ENCODE measurements at places on chromosomes 11 and 22.

DNA sequence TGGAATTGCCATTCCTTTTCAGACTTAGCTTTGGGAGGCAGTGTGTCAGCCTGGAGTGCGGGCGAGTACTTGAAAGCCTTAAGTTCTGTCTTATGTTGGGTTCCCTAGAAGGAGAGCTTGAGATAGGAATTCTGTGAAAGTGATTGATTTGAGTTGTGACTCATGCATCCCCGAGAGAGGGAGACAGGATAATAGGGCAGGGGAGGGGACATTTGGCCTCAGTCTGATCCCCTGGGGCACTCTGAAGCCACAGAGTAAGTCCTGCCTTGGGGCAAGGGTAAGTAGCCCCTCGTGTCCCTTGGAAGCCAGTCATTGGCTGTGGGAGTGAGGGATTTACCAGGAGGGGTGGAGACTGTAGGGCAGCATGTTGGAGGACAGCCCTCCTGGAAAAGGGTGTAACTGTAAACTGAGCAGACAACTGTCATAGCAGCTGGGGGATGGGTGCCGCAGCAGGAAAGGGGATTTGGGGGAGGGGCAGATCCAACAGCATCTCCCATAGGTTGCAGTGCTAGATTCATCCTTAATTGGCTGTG is 44.0 kb downstream of the KIAA1671 start:
- DNase-seq, result no peak

DNA sequence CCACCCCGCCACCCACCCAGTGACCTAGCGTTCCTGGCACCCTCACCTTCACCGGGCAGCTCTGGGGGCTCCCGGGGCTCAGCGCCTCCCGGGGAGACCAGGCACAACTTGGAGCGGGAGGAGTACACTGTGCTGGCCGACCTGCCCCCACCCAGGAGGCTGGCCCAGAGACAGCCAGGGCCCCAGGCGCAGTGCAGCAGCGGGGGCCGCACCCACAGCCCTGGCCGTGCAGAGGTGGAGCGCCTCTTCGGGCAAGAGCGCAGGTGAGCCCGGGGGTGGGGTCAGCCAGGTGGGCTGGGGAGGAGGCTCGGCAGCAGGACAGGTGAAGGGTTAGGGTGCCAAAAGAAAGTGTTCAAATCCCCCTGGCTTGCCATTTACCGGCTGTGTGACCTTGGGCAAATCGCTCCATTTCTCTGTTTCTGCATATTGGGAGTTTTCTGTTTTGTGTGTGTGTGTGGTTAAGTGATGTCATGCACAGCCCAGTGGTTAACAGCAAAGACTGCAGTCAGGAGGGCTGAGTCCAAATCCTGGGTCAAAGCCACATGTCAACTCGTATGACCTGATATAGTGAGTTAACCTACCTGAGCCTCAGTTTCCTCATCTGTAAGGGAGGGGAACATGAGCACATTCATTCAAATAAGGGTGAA is 29.5 kb downstream of the TRIOBP start:
- DNase-seq, result peak; percentile 54

DNA sequence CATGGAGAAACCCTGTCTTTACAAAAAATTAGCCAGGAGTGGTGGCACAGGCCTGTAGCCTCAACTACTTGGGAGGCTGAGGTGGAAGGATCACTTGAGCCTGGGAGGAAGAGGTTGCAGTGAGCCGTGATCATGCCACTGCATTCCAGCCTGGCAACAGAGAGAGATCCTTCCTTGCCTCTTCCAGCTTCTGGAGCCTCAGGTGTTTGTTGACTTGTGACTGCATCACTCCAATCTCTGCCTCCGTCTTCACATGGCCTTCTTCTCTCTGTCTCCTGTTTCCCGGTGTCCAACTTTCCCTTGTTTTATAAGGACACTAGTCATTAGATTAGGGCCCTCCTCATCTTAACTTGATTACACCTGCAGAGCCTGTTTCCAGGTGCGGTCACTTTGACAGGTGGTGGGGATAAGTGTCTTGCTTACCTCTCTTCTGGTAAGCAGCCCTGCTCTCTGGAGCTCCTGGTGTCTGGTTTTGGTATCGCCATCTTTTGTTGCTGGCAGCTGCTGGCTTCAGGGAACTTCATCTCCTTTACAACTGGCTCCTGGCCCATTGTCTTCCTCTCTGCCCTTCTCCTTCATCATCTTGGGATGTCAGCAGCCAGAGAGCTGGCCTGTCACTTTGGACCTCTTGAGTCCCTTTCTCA is 8.2 kb upstream of the USP2 start:
- no peak for DNase-seq

GRCh38 chr22:37063431-37064420 is 12.2 kb downstream of the KCTD17 start:
- DNase-seq, result no peak

DNA sequence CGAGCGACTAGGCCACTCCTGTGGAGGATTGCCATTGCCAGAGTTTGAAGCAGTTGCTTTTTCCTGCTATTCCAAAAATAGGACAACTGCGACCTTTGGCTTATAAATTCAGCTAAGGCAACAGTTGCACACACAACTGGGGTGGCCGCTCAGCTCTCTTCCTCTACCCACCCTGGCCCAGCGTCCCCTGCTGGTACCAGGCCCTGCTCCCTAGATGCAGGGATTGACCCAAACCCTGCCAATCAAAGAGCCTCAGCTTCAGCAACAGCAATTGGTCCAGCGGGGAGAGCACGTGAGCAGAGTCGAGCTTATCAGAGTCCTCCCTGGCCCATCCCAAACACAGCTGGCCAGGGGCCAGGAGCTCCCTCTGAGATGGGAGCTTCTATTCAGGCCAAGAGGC is 22.0 kb upstream of the CABP2 start:
- no peak for DNase-seq

GRCh38 chr11:69241844-69242243 is 52.1 kb upstream of the MYEOV start:
- no peak for DNase-seq

- no peak for DNase-seq
Measured at GRCh38 chr11:122852796-122853160, 14.5 kb downstream of the CRTAM start.

- no peak for DNase-seq
Measured at GRCh38 chr22:49643466-49643865, 184.2 kb downstream of the BRD1 start.

GRCh38 chr11:44358713-44359112 is 48.8 kb upstream of the ALX4 start:
- DNase-seq, result no peak

- no peak for DNase-seq
Measured at GRCh38 chr22:36175892-36176291, 15.3 kb upstream of the APOL3 start.

- DNase-seq, result no peak
Measured at GRCh38 chr22:40128989-40129388, 48.7 kb upstream of the TNRC6B start.

- peak; percentile 44 for DNase-seq
Measured at GRCh38 chr11:46537537-46538295, 56.1 kb downstream of the AMBRA1 start.

GRCh38 chr11:60872961-60873524 is 5.7 kb downstream of the ZP1 start:
- peak; percentile 23 for DNase-seq

DNA sequence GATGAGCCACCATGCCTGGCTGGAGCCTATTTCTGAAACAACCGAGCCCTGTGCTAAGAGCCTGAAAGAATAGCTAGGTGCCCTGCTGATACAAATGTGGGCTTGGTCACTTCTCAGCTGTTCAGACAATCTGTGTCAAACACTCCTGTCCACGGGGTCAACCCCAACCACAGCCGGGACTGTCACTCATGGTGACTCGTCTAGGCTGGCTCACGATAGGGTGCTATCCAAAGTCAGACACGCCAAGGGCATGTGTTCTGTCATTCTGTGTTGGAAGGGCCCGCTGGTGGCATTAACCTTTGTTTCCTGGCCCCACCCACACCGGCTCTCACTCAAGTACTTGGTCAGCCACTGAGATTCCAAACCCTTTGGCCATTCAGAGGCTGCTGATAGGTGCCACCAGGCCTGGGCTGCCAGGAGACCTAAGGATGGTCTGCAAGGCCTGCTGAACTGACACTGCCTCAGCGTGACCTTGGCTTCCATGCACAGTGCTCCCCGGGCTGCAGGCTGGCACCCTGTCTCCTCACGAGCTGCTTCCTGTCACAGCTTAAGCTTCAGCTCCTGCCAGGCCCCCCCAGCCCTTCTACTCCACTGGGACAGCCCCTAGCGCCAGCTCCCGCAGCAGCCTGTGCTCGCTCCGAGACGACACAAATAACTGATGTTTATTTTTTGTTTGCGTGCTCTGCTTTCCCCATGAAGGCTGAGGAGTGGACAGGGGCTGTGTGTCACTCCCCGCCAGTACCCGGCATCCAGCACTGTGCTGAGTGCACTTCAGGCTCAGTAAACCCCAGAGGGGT is 14.2 kb upstream of the CDC42BPG start:
- peak; percentile 87 for DNase-seq

DNA sequence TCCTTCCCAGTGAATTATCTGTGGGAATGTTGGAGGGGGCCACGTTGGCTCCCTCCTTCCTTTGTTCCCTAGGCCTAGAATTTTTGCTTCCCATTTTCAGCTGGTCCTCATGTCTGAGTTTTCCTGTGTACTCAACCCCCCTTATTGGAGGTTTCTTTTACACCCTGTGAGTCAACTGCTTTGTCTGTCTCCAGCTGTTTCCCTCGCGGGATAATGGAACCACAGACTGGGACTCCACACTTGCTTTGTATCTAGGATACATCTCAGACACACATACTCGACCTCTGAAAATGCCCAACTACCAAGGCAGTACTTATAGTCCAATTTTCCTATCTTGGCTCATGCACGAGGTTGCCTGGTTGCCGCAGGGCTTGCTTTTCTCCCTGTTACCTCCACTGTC is 352.7 kb upstream of the MPPED2 start:
- no peak for DNase-seq

Data from CD14-positive monocyte (primary cell).